Chondrocyte (in vitro differentiated cells): ENCODE measurements at places on chromosomes 13 and 19. TPM values are rescaled to one million over a fixed set of nuclear protein-coding genes. Genes with fewer than 3 reads are reported as not detected.

The SCGB2B2 gene
- total RNA-seq = 0.44 to 0.56 TPM (median 0.47 TPM) in 3 replicates

The PTGIR gene
- 0.80 to 2.4 TPM (median 2.2 TPM) in 3 replicates for total RNA-seq

The ALOX5AP gene
- total RNA-seq = 0.57 to 2.1 TPM (median 1.1 TPM) in 3 replicates

The MEIOSIN gene
- not detected in 3 replicates for total RNA-seq

The NANOS3 gene
- total RNA-seq = 4.4 to 6.7 TPM (median 4.7 TPM) in 3 replicates

The FRY gene
- total RNA-seq = 35.4 to 42.2 TPM (median 38.8 TPM) in 3 replicates

The NCR1 gene
- total RNA-seq = not detected in 3 replicates

The MISP3 gene
- 1.00 to 3.7 TPM (median 2.0 TPM) in 3 replicates for total RNA-seq

- DNase-seq = peak; percentile 6
Measured at GRCh38 chr19:51372649-51373504, at the start of gene NKG7. Gene NKG7, minus strand, starts transcription at chr19:51372654. Its CDS starts 119 bp downstream, at chr19:51372535.

DNA sequence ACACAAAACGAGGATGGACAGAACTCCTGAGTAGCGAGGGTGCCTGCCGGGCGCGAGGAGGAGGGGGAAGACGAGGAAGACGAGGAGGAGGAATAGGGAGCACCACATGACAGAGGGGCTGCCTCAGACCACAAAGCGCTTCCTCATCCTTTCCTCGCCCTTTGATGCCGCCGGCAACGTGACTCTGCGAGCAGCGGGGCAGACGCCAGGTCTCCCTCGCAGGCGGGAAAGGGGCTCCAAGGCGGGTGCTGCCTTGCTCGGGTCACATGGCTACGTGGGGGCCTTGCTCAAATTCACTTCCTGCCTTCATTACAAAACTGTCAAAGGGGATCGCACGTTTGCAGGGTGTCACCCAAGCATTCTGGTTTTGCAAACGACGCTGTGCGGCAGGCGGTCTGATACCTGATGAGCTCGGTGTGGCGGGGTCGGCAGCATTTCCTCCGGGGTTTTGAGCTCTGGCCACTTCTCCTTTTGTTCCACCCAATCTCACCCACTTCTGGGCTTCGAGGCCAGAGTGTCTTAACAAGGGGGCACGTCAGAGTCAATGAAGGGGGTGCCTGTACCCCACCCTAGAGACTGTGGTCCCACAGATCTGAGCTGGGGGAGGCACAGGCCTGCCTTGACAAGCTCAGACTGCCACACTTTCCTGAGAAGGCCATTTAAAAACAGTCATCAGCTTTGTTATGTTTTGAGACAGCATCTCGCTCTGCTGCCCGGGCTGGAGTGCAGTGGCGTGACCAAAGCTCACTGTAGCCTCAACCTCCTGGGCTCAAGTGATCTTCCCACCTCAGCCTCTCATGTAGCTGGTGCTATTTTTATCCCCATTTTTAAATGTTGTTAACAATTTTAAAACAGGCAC is 14.9 kb downstream of the MAP2K2 start:
- no peak for DNase-seq

GRCh38 chr13:32081591-32081990 is 50.0 kb downstream of the FRY start:
- no peak for DNase-seq

GRCh38 chr19:29397748-29398147 is 128.0 kb upstream of the VSTM2B start:
- no peak for DNase-seq

- no peak for DNase-seq
Measured at GRCh38 chr19:33064458-33064791, 263 bp downstream of the RHPN2 start.

DNA sequence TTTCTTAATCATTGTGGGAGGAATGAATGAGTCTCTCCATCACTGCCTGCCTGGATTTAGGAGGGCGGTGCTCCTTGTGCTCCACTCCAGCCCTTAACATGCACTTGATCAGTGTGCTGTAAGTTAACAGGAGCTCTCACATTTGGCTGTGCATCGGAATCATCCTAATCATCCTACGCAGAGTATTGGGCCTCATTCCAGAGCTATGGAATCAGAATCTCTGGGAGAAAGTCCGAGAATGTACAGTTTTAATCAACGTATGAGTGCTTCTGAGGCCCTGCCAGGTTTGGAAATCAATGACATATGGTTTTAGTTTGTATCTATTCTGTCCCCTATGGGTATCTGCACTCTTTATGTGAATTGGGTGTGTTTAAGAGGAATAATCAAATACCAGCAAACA is 34.9 kb upstream of the DCLK1 start:
- DNase-seq = no peak

- DNase-seq = no peak
Measured at GRCh38 chr19:2888731-2889224, 11.9 kb upstream of the ZNF57 start.

DNA sequence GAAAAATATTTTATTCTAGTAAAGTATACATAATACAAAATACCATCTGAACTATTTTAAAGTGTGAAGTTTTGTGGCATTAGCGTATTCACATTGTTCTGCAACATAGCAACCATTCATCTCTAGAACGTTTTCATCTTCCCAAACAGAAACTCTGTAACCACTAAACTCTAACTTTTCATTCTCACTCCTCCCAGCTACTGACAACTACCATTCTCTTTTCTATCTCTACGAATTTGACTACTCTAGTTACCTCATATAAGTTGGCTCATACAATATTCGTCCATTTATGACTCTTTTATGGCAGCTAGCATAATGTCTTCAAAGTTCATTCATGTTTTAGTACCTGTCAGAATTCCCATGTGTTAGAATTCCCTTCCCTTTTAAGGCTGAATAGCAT is 150.5 kb upstream of the MIR17HG start:
- DNase-seq = no peak

DNA sequence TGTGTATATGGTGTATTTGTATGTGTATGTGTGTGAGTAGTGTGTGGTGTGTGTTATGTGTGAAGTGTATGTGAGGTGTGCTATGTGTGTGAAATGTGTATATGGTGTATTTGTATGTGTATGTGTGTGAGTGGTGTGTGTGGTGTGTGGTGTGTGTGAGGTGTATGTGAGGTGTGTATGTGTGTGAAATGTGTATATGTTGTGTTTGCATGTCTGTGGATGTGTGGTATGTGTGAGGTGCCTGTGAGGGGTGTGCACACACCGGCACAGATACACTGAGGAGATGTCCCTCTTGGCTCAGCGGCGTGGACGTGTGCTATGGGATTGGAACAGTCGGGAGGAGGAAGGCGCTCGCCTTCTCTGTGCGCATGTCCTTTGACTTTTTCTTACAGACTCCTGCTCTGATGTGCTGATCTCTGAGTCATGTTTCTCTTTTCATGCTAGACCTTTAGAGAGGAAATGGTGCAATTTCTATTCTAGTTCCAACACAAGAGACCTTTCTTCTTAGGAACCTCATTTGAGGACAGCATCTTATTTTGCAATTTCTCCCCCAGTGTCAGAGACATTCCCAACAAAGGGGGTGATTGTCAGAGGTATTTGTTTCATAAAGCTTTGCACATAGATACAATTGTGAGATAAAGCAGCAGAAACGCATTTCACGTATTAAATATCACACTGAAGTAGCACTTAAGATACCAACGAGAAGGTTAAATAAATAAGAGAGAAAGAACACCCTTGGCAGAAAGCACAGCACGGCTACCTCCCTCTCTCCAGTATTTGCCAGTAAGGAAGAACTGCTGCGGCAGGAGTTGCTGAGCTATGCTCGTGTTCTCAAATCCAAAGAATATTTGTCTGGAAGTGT is 11.3 kb upstream of the TNFRSF19 start:
- no peak for DNase-seq

GRCh38 chr19:2478756-2479555 is 3.0 kb downstream of the GADD45B start:
- DNase-seq = peak; percentile 93

GRCh38 chr13:102914339-102914930 is 68.6 kb downstream of the ERCC5 start:
- DNase-seq = no peak

DNA sequence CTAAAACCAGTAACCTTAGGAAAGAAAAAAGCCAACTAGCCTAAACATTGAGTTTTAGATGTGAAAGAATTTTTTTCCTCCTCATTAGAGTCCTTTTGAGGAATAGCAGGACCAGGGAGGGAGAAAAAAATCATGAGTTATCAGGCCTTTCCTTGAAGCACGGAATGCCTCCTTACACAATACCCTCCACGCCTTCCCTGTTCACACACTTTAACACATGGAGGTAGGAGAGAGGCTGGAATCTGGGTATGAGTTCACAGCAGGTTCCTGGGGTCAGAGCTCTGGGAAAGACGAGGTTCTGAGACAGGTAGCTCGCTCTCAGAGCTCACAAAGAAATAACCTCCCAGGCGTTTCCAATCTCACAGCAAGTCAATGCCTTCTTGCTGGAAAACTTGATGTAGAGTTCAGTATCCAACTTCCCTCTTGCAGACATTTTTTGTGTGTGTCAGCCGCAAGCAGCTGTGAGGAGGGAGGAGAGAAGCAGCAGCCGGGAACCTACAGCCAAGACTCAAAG is 716 bp downstream of the ZNF573 start:
- no peak for DNase-seq

- DNase-seq = no peak
Measured at GRCh38 chr19:51271067-51271466, 20.2 kb downstream of the SIGLECL1 start.
